ENCODE measurements at places on chromosomes 13 and 19.

DNA sequence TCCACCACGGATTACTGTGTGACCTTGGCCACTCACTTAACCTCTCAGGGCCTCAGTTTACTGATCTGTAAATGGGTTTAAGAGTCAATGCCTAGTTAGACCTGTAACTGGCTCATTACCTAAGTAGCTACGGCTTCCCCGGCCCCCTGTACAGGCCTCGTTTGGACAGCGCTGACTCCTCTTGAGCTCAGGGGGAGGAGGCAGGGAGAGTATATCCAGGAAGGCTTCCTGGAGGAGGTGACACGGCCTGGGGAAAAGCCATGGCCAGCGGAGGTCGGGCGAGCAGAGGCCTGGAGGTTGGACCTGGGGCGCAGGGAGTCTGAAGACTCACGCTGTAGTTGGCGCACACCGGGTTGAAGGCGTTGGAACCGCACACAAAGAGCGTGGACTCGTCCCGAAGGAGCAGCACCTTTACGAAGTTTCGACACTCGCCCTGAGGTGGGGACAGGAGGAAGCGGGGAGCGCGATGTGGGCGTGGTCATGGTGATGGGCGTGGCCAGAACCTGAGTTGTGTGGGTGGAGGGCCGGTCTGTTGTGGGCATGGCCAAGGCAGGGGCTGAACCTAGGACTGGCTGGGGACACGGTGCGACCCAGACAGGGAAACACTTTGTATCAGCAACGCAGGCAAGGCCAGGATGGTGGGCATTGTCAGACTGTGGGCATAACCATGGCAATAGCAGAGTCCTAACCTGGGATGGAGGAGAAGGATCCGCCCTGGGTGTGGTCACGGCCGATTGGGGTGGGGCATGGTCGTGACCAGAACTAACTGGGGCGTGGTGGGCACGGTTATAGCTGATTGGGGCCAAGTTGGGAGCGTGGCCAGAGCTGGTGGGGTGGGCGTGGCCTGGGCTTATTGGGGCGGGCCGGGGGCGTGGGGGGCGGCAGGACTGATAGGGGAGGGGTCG, 3.6 kb downstream of the SEMA6B start:
- no peak for DNase-seq

GRCh38 chr13:98541701-98542203, 35.2 kb downstream of the STK24 start:
- no peak for DNase-seq

DNA sequence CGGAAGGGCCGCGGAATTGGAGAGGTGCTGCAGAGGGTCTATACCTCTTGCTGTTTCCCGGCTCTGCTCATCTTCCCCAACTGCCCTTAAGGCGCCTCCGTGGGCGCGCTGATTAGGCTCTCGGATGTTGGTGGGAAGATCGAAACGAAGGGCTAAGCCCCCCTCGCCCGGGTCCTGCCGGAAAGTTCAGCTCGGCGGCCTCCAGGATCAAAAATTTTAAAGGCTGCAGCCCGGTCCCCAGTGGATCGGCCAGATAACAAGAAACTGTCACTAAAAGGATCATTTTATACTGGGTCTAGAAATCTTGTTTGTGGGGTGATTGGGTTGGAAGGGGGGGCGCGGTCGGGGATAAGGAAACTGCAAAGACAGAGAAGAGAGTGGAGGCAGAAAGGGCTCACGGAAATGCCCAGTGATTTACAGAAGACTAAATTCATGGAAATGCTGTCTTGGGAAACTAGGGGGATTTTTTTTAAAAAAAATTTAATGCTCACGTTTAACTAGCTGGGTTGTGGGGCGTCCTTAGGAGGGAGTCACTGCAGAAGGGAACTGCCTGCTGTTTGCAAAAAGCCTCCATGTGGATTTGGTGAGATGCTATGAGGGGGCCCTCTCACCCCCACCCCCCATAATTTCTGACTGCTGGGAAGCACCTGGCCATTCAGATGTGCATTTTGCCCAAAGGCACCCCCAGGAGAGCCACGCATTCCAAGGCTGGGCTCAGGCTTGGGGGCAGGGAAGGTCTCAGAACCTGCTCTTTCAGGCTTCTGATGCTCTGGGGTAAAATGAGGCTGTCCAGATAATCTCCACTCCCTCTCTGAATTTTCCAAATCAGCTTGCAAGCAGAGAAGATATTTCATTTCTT, 7.7 kb downstream of the CDX2 start:
- no peak for DNase-seq

DNA sequence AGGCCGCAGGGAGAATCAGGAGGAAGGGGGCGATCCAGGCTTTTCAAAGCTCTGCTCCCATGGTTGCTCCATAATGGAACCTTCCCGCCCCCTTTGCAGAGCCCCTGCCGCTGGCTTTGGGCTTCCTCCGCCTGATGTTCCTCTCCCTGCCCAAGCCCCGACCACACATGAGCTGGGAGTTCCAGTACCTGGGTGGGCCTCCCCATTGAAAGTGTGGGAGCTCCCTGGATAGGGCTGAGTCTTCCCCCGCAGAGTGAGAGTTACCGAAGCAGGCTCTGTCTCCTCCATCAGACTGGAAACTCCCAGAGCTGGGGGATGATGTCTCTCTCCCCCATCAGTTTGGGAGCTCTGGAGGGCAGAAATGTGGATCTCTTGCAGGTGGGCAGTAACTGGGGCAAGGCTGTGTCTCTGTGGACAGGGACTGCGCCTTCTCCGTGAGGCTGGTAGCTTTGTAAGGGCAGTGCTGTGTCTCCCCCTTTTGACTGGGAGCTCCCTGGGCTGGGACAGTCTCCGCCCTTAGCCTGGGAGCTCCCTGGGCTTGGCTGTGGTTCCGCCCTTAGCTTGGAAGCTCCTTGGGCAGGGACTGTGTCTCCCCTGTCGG, 722 bp downstream of the DCAF15 start:
- no peak for DNase-seq

DNA sequence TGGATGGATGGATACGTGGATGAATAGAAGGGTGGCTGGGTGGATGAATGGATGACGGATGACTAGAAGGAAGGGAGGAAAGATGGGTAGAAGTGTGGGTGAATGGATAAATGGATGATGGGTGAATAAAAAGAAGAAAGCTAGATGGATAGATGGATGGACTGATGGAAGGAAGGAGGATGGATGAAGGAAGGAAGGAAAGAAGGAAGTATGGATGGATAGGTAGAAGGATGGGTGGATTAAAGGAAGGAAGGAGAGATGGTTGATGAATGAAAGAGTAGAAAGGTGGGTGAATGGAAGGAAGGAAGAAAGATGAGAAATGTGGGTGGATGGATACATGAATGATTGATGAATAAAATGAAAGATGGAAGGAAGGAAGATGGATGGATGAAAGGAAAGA, 14.5 kb downstream of the ARHGEF18 start:
- DNase-seq, result no peak

DNA sequence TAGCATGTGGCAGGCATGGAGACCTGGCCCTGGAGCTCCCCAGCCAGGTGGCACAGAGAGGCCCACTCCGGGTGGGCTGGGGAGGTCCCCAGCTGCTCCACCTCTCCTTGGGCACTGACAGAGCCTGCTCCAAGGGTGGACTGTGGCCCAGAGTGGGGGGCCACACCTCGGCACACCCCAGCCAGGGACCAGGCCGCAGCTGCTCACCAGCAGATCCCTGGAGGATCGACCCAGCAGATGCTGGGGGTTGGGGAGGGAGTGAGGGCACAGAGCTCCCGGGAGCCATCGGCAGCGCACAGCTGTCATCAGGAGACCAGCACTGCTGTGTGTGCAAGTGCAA, 72.0 kb upstream of the KCTD15 start:
- DNase-seq, result no peak

DNA sequence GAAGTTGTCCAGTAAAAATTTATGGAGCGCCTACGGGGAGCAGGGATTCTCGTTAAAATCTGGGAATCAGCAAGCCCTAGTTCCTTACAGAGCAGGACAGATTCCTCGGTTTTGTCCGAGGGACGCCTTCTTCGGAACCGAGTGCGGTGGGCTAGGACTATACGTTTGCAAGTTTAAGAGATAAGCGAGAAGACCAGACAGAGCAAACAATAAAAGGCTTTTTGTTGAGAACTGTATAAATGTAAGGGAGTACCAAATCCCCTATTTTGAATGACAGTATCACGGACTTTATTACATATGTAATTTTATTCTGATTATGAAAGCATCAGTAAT, 971 bp upstream of the ANKRD10 start:
- no peak for DNase-seq

DNA sequence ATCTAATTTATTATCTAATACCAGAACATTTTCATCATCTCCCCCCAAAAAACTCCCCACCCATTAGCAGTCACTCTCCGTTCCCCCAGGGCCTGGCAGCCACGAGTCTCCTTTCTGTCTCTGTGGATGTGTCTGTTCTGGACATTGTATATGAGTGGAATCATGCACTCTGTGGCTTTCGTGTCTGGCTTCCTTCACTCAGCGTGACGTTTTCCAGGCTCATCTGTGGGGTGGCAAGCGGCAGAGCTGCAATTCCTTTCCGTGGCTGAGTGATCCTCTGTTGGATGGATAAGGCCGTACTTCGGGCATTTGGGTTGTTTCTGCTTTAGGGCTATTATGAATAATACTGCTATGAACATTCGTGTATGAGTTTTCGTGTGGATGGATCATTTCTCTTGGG, 3.1 kb downstream of the AP2S1 start:
- DNase-seq, result no peak

GRCh38 chr19:50518091-50519005, 4.6 kb upstream of the ASPDH start:
- no peak for DNase-seq

GRCh38 chr13:98970330-98970729, 7.5 kb downstream of the DOCK9 start:
- DNase-seq, result no peak

DNA sequence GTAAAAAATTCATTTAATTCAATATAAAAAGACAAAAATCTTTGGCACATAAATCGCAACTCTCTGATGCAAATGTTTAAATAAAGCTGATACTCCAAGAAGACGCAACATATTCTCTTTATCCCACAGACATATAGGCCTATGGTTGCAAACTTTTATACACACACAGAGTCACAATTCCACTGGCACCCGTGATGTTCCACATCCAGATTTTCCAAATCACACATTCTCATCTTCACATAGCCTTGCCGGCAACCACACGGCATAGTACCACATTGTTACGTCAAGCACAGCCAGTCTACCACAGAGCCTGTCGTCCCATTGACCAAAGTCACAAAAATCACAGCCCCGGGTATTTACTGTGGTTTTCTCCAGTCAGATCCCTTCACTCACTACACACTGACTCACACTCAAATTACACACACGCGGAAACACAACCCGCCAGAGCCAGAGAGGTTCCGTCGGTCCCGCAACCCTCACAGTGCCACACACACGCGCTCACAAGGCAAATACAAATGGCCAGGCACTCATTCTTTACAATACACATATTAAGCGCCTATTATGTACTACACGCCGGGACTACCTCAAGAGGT, 546 bp upstream of the ZNF546 start:
- DNase-seq, result peak; percentile 33

DNA sequence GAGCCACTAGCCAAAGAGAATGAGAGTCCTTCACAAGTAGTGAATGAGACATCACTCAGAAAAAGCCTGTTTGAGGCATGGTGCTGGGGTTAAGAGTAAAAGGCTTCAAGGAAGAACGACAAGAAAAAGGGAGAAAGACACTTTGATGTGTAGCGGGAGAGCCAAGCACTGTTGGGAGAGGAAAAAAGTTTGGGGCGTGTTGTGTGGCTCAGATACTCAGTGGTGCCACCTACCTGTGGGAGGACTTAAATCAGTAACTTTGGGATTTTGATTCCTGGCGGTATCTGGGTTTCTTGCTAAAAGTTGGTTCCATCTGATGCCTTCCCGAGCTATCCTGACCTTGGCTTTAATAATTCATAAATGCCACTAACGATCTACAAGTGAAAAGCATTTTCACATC, 12.3 kb downstream of the ELSPBP1 start:
- no peak for DNase-seq

- no peak for DNase-seq
These were observed 390.3 kb upstream of the ZNF507 start for GRCh38 chr19:31955061-31955460.

GRCh38 chr19:32662186-32662585, 12.8 kb downstream of the ANKRD27 start:
- no peak for DNase-seq

DNA sequence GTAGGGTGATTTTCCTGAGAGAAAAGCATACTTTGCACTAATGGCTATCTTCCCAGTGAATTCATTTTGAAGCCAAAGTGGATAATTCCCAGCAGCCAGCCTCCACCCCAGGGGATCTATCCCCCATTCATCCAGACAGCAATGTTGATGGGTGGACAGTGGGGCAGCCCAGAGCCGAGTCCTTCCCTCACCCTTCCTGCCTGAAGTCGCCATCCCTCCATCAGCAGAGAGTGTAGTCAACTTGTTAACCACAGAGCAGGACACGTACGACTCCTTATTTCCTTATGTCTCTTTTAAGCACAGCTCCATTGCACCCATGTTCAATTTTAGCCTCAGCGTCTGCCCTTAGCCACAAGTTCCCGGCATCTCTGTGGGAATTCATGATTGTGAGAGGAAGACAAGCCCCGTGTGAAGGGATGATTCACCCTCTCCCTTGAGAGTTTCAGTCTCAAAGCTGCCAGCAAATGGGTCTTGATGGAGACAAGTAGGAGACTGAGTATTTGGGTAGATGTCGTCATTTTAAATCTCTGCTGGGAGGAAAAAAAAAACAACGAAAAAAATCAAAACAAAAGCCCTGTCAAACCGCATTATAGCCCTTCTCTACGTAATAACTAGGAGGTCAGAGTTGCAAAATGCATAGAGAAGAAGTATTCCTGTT, 58.3 kb upstream of the MEDAG start:
- no peak for DNase-seq

DNA sequence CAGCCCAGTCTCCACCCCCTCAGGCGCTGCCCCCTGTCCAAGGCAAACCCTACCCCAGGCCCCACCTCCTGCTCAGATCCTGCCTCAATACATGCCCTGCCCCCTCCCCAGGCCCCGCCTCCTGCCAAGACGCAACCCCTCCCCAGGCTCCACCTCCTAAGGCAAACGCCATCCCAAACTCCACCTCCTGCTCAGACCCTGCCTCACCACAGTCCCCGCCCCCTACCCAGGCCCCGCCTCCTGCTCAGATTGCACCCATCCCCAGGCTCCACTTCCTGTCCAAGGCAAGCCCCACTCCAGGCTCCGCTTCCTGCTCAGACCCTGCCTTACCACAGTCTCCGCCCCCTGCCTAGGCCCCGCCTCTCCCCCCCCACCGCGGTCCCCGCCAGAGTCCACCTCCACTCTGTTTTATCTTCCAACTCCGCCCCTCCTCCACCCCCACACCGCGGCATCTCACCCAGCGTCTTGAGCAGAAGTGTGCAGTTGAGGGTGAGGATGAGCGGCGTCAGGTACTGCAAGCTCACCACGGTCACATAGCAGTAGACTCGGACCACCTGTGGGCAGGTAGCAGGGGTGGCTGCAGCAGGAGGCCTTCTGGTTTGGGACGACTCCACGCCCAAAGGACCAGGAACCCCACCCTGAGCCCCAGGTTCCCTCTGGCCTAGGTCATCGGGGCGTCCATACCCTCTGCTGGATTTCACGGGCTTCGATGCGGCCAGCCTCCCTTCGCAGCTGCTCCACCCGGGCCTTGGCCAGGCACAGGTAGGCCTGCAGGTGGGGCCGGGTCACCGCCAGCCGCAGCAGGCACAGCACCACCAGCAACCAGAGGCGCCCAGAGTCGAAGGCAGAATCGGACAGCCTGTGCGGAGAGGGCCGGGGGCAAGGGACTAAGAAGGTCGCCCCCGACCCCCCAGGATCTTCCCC, 17.7 kb downstream of the TMEM161A start:
- no peak for DNase-seq

- DNase-seq, result no peak
These were observed 223.5 kb downstream of the POSTN start for GRCh38 chr13:37375071-37375470.

- no peak for DNase-seq
These were observed 86.5 kb downstream of the COL4A1 start for GRCh38 chr13:110220471-110220870.
